Activated naive CD4-positive, alpha-beta T cell treated with anti-CD3 and anti-CD28 coated beads for 36 hours (primary cell): ENCODE measurements at places on chromosomes 4 and X. TPM values are rescaled to one million over a fixed set of nuclear protein-coding genes. Genes with fewer than 3 reads are reported as not detected.

The MAP3K15 gene
- total RNA-seq: 1.3 TPM

The STS gene
- 0.32 TPM for total RNA-seq

The PNMA6F gene
- total RNA-seq: not detected

The PHOX2B gene
- total RNA-seq: not detected

The ADRA2C gene
- not detected for total RNA-seq

DNA sequence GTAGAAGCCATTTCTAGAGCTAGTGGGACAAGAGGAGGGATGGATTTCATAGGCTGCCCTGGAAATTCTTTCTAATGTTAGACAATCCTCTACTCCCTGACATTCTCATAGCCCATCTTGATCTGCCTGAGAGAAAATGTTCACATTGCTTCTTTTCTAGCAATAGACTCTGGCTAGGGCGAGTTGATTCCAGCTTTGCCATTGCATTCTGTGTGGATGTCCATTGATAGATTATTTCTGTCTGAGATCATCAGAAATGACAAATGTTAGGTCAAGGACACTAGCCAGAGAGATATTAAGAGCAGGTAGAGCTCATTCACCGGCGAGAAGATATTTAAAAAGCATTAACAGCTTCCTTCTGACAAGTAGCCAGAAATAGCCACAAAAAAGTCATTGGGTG lies 184.7 kb downstream of the LDB2 start:
- no peak overlapping the region for H3K4me3 ChIP-seq
- no peaks in the 10 kb centered on the region for H3K4me1 ChIP-seq
- DNase-seq: no peak
- no peak overlapping the region for H3K27ac ChIP-seq
- peaks cover 6% of the 10 kb centered on the region for H3K27me3 ChIP-seq

- no peaks in the 10 kb centered on the region for H3K4me1 ChIP-seq
- DNase-seq: no peak
- no peak overlapping the region for H3K4me3 ChIP-seq
- H3K27me3 ChIP-seq: no peaks in the 10 kb centered on the region
- H3K27ac ChIP-seq: no peak overlapping the region
- H3K36me3 ChIP-seq: no peaks in the 10 kb centered on the region
These were observed 27.6 kb upstream of the ZNF81 start for GRCh38 chrX:47808904-47809788.

DNA sequence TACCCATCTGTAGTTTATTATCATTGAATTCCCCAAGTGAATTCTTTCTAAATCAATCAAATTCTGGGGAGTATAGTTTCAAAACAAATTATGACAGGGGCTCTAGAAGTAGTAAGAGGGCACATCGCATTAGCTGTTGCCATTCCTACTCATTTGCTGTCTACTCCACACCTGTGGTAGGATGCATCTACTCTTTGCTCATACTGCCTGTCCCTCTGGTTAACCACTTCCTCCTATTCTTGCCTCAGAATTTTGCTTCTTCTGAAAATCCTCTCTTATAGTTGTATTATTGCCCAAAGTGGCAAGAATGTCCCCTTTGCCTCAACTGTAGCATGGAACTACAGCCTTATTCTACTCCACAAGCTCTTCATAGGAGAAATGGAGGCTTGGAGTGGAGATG lies 12.7 kb upstream of the DGKK start:
- peaks cover 2% of the 10 kb centered on the region for H3K27me3 ChIP-seq
- no peak for DNase-seq
- no peak overlapping the region for H3K4me3 ChIP-seq
- no peak overlapping the region for H3K27ac ChIP-seq
- no peaks in the 10 kb centered on the region for H3K4me1 ChIP-seq

GRCh38 chr4:793941-794621 lies 31.8 kb downstream of the CPLX1 start:
- no peak for DNase-seq
- no peak overlapping the region for H3K4me3 ChIP-seq
- no peaks in the 10 kb centered on the region for H3K36me3 ChIP-seq
- H3K4me1 ChIP-seq: peaks cover 23% of the 10 kb centered on the region
- peaks cover 44% of the 10 kb centered on the region for H3K27me3 ChIP-seq

DNA sequence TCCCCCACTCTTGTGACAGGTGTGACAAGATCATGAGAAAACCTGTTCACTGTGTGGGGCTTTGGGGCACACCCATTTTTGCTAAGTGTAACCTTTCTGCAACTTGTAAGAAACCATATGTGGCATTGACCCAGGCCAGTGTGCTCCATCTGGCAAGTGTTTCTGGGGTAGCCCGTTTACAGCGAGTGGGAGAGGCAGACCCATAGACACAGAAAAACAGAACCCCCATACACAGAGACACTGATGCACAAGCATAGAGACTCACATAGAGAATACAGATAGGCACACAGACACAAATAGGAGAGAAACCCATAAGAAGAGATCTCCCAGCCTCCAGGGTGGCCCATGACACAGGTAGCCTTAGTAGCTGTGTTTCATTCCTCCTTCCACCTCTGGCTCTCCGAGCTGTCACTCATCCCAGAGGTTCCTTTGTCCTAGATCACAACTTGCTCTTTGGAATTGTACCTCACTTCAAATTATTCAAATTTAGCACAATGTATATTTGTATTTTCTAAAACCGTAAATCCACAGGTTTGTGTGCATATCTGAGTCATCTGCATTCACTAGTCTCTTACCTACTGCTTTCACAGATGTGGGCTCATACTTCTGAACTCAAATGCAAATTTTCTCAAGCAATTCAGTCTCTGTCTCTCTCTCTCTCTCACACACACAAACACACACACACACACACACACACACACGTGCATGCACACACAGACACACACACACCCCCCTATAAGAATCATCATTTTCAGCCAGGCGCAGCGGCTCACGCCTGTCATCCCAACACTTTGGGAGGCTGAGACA lies 114.4 kb downstream of the SH3KBP1 start:
- peak overlapping the region; percentile 56 for H3K4me3 ChIP-seq
- peak overlapping the region; percentile 92 for H3K27ac ChIP-seq
- H3K4me1 ChIP-seq: peaks cover 77% of the 10 kb centered on the region
- no peak for DNase-seq
- H3K36me3 ChIP-seq: peaks cover 2% of the 10 kb centered on the region
- H3K27me3 ChIP-seq: no peaks in the 10 kb centered on the region

GRCh38 chrX:153771415-153772315 lies 7.6 kb downstream of the PLXNB3 start:
- no peak overlapping the region for H3K4me3 ChIP-seq
- peaks cover 3% of the 10 kb centered on the region for H3K4me1 ChIP-seq
- DNase-seq: no peak
- no peak overlapping the region for H3K27ac ChIP-seq
- no peaks in the 10 kb centered on the region for H3K36me3 ChIP-seq

DNA sequence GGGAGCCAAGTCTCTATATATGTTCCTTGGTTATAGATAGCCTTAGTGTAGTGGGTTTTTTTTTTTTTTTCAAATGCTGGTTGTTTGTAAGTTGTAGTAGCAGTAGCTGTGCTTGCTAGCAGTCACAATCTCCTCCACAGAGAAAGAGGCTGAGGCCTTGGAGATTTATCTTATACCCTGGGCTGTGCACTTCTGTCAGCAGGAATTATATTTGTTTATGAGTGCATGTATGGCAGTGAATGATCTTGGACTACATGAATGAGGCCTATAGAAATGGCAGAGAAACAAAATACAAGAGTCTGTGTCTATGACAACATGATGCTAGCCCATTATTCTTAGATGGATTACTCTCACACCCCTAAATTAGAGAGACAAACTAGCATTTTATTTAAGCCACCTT lies 1674.2 kb upstream of the ADGRL3 start:
- H3K36me3 ChIP-seq: no peaks in the 10 kb centered on the region
- H3K27me3 ChIP-seq: no peaks in the 10 kb centered on the region
- DNase-seq: no peak
- no peak overlapping the region for H3K27ac ChIP-seq

- no peak overlapping the region for H3K27ac ChIP-seq
- no peaks in the 10 kb centered on the region for H3K27me3 ChIP-seq
- H3K36me3 ChIP-seq: no peaks in the 10 kb centered on the region
- no peak overlapping the region for H3K4me3 ChIP-seq
- DNase-seq: no peak
These were observed 755.5 kb downstream of the GLUD2 start for GRCh38 chrX:121802881-121803412.

GRCh38 chr4:93775551-93775950 lies 53.0 kb upstream of the ATOH1 start:
- no peak overlapping the region for H3K4me3 ChIP-seq
- H3K4me1 ChIP-seq: no peaks in the 10 kb centered on the region
- no peak for DNase-seq
- no peak overlapping the region for H3K27ac ChIP-seq
- H3K36me3 ChIP-seq: no peaks in the 10 kb centered on the region
